ENCODE measurements at places on chromosomes 1 and 21. TPM values are rescaled to one million over a fixed set of nuclear protein-coding genes. Genes with fewer than 3 reads are reported as not detected.

Gene AK2
- total RNA-seq: 106 TPM

Gene RIMKLA
- total RNA-seq: 12.7 TPM

Gene LMOD1
- total RNA-seq: 102 TPM

Gene SPRR1B
- not detected for total RNA-seq

Gene OR6K3
- total RNA-seq: not detected

Gene HES3
- not detected for total RNA-seq

Gene RGS16
- 1.1 TPM for total RNA-seq

Gene SLC22A15
- 1.2 TPM for total RNA-seq

Gene SYDE2
- 36.6 TPM for total RNA-seq

Gene FMO4
- total RNA-seq: 4.1 TPM

DNA sequence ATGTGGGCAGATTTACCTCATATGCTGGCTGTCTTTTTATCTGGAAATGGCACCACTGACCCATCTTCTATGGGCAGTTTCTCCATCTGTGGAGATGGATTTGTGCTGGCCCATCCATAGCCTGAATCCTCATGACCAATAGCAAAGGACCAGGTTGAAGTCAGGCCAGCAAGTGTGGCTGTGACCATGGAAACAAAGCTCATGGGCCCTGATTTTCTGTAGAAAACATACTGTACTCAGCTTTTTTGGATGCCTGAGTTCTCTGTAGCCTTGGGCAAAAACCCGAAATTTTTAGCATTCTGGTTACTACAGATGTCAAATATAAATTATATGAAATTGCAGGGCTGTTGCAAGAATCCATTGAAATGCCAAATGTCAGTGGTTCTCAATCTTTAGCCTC, 155.0 kb downstream of the PLXNA2 start:
- H3K4me1 ChIP-seq: peaks cover 30% of the 10 kb centered on the region
- H3K4me3 ChIP-seq: no peak overlapping the region
- no peak overlapping the region for H3K27ac ChIP-seq
- no peaks in the 10 kb centered on the region for H3K27me3 ChIP-seq
- H3K36me3 ChIP-seq: peaks cover 90% of the 10 kb centered on the region

GRCh38 chr1:23178950-23179349, 10.3 kb upstream of the LUZP1 start:
- DNase-seq: no peak
- H3K4me3 ChIP-seq: no peak overlapping the region

DNA sequence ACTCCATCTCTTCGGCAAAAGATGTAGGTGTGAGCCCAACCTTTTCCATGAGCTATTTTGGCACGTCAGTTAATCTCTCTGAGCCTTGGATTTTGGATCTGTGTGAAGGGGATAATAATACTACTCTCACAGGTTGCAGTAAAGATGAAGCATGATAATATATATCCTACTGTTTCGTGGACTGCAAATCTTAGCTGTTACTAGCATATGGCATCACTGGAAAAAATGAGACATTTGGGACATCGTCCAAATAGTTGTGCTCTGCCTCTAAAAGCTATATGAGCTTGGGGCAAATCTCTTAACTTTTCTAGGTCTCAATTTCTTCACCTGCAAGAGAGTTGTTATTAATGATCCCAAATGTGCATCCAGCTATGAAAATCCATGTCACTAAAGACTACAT, 147.4 kb upstream of the ZRANB2 start:
- H3K4me1 ChIP-seq: no peaks in the 10 kb centered on the region
- DNase-seq: no peak
- H3K27ac ChIP-seq: no peak overlapping the region
- no peak overlapping the region for H3K4me3 ChIP-seq
- no peaks in the 10 kb centered on the region for H3K27me3 ChIP-seq

- no peak overlapping the region for H3K4me3 ChIP-seq
- no peaks in the 10 kb centered on the region for H3K36me3 ChIP-seq
- H3K27me3 ChIP-seq: no peaks in the 10 kb centered on the region
- H3K4me1 ChIP-seq: peaks cover 65% of the 10 kb centered on the region
- peak; percentile 21 for DNase-seq
These were observed 11.0 kb downstream of the SH3BGRL3 start for GRCh38 chr1:26290882-26291261.

- no peaks in the 10 kb centered on the region for H3K4me1 ChIP-seq
- no peaks in the 10 kb centered on the region for H3K27me3 ChIP-seq
- H3K4me3 ChIP-seq: no peak overlapping the region
- H3K27ac ChIP-seq: no peak overlapping the region
- no peaks in the 10 kb centered on the region for H3K36me3 ChIP-seq
- DNase-seq: no peak
These were observed 709.4 kb downstream of the MRPL39 start for GRCh38 chr21:24897883-24898282.

DNA sequence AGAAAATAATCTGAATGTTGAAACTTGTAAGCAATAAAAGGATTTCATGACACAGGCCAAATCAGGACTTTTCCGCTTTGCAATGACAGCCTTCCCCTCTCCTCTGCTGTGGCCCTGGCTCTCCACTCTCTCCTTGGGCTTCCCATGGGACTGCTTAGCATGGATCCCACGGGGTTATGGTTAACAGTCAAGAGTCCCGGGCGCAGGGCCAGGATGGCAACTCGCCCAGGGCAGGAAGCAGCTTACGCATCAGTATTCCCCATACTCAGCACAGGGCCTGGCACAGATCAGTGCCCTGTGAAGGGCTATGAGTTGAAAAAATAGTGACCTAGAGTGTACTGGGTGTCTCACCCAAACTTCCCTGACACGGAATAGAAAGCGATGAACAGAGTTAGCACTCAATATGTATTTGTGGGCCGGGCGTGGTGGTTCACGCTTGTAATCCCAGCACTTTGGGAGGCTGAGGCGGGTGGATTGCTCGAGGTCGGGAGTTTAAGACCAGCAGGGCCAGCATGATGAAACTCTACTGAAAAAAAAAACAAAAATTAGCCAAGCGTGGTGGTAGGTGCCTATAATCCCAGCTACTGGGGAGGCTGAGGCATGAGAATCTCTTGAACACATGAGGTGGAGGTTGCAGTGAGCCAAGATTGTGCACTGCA, 29.1 kb upstream of the GRHL3 start:
- peaks cover 17% of the 10 kb centered on the region for H3K4me1 ChIP-seq
- H3K4me3 ChIP-seq: no peak overlapping the region
- peak; percentile 67 for DNase-seq
- no peak overlapping the region for H3K27ac ChIP-seq
- no peaks in the 10 kb centered on the region for H3K36me3 ChIP-seq

- no peak for DNase-seq
- H3K4me1 ChIP-seq: peaks cover 44% of the 10 kb centered on the region
- H3K4me3 ChIP-seq: no peak overlapping the region
- H3K27me3 ChIP-seq: peaks cover 23% of the 10 kb centered on the region
- no peaks in the 10 kb centered on the region for H3K36me3 ChIP-seq
These were observed 2.4 kb upstream of the NAV1 start for GRCh38 chr1:201536558-201536957.

DNA sequence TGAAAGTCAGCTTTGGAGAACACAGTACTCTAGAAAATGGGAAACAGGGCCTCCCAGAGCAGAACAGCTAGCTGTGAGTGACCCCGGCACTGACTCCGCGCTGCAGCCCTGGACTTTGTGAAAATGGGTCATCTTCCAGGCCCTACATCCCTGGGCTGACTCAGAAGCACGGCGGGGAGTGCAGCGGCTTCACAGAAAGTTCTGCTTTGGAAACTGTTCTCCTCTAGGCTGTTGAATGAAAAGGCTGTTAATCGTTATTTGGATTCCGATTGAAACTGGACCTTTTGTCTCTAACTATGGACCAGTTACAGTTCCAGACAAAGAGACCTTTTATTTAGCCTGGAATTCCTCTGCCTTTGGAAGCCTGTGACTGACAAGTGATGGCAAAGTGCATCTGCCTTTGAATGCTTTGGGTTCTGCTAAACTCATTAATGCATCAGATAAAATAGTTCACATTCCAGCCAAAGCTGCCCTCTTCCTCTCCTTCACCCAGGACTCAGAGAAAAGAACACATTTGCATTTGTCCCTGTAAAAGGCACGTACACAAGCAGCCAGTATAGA, 144.9 kb upstream of the HOOK1 start:
- no peak overlapping the region for H3K4me3 ChIP-seq
- peak overlapping the region; percentile 42 for H3K27ac ChIP-seq
- H3K27me3 ChIP-seq: no peaks in the 10 kb centered on the region
- H3K36me3 ChIP-seq: no peaks in the 10 kb centered on the region
- DNase-seq: no peak
- H3K4me1 ChIP-seq: peaks cover 25% of the 10 kb centered on the region

GRCh38 chr1:70528590-70529333, 117.7 kb downstream of the CTH start:
- no peaks in the 10 kb centered on the region for H3K27me3 ChIP-seq
- H3K4me1 ChIP-seq: no peaks in the 10 kb centered on the region
- no peak overlapping the region for H3K4me3 ChIP-seq
- no peak overlapping the region for H3K27ac ChIP-seq

DNA sequence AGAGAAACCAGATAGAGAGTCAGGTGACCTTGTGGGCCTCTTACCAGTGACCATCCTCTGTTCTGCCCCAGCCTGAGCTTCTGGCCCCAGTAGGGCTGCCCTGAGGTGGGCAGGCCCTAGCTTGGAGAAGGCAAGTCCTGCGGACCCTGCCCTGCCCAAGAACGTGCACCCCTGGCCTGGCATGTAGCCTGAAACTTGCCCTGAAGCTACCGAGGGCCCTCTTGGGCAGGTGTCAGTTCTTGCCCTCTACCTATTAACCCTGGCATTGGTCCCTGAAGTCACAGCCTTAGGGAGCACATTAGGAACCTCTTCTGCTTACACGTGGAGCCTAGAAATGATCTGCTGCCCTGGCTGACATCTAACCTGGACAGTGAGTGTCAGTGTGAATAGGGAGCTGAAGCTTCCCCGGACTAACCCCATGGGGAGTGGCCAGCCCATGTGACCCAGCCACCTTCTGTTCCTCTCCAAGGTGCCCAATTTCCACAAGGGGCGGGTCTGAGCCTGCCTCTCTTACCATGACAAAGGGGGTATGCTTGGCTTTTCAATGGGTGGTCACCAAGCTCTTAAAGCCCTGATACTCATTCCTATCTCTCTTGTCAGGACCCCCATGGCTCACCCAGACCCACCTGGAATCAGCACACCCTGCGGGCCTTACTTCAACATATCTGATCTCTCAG, 163.0 kb downstream of the ZSCAN20 start:
- H3K27ac ChIP-seq: no peak overlapping the region
- peaks cover 10% of the 10 kb centered on the region for H3K4me1 ChIP-seq
- H3K36me3 ChIP-seq: no peaks in the 10 kb centered on the region
- no peak overlapping the region for H3K4me3 ChIP-seq
- H3K27me3 ChIP-seq: peaks cover 19% of the 10 kb centered on the region
- no peak for DNase-seq

DNA sequence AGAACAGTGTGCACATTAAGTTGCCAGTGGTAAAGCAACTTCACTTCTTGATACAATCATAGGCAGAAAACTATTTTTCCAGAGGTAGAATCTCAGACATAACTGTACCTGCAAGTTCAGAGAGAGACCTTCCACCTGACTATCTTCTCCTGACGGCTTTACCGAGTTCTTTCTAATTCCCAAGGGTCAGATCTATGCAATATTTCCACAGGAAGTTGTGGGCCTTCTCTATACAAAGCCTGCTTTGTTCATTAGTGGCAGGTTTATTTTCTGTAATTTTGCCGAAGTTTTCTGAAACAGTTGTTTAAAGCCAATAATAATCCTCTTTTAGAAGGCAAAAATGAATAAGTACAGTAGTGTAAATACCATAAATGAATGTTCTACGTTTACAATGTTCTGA, 58.2 kb upstream of the RCC1 start:
- no peak for DNase-seq
- H3K27me3 ChIP-seq: no peaks in the 10 kb centered on the region
- no peak overlapping the region for H3K27ac ChIP-seq
- no peak overlapping the region for H3K4me3 ChIP-seq
- no peaks in the 10 kb centered on the region for H3K4me1 ChIP-seq
- H3K36me3 ChIP-seq: no peaks in the 10 kb centered on the region

- no peaks in the 10 kb centered on the region for H3K27me3 ChIP-seq
- peaks cover 16% of the 10 kb centered on the region for H3K4me1 ChIP-seq
- DNase-seq: no peak
- no peaks in the 10 kb centered on the region for H3K36me3 ChIP-seq
- no peak overlapping the region for H3K4me3 ChIP-seq
These were observed 1.9 kb upstream of the GPR52 start for GRCh38 chr1:174445817-174446216.

DNA sequence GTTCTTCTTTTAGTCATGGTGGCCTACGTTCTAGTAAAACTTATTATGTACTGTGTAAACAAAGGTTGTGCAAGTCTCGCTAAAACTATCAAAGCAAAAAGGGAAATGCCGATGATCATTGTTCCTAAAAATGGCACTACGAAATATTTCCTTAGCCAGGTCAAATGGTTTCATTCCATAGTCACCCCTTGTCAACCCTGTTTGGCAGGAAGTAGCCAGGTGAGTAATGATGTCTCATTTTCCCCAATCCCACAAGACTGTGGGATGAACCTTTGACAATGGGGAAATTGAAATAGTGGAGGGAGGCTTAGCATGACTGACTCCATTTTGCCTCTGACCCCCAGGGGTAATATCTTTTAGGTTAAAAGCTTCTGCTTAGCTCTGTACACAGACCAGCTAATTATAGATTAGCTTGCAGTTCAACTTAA, 5.6 kb upstream of the REN start:
- peak; percentile 37 for DNase-seq
- H3K4me1 ChIP-seq: no peaks in the 10 kb centered on the region
- H3K27me3 ChIP-seq: no peaks in the 10 kb centered on the region
- H3K4me3 ChIP-seq: no peak overlapping the region
- H3K27ac ChIP-seq: no peak overlapping the region

DNA sequence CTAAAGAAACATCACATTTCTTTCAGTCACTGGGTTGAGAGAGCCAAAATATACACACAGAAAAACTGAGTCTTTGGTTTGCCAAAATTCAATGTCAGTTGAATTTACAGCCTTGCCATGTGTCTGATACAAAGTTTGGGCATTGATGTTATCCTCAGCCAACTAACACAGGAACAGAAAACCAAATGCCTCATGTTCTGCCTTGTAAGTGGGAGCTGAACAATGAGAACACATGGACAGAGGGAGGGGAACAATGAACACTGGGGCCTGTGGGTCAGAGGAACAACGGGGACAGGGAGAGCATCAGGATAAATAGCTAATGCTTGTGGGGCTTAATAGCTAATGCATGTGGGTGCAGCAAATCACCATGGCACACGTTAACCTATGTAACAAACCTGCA, 39.6 kb upstream of the C21orf91 start:
- no peaks in the 10 kb centered on the region for H3K27me3 ChIP-seq
- H3K36me3 ChIP-seq: no peaks in the 10 kb centered on the region
- no peak overlapping the region for H3K4me3 ChIP-seq
- H3K27ac ChIP-seq: no peak overlapping the region
- DNase-seq: no peak
